Activated CD4-positive, alpha-beta T cell treated with anti-CD3 and anti-CD28 coated beads, Interleukin-2, amount 10 ng/mL, durations not matched to agents 24 days and 14 days (primary cell): ENCODE measurements at places on chromosomes 7 and 10. TPM values are rescaled to one million over a fixed set of nuclear protein-coding genes. Genes with fewer than 3 reads are reported as not detected.

The XRCC2 gene
- 26.2 and 28.5 TPM in 2 replicates for total RNA-seq

The GIGYF1 gene
- 48.8 and 52.2 TPM in 2 replicates for total RNA-seq

DNA sequence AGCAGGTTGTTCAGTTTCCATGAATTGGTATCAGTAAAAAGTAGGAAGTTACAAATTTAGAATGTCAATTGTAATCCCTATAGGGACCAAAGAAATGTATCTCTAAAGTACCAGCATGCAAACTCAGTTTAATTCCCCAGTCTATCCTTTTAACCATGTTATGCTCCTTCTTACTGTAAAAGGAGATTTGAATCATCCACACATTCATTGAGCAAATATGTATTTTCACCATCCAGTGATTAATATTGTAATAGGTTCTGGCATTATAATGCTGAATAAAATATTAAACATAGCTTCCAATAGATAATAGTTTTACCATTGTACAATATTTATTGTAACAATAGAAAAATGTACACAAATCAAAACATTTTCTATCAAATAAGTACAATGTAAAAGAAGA is 228.2 kb upstream of the SEMA3A start:
- DNase-seq, result no peak

DNA sequence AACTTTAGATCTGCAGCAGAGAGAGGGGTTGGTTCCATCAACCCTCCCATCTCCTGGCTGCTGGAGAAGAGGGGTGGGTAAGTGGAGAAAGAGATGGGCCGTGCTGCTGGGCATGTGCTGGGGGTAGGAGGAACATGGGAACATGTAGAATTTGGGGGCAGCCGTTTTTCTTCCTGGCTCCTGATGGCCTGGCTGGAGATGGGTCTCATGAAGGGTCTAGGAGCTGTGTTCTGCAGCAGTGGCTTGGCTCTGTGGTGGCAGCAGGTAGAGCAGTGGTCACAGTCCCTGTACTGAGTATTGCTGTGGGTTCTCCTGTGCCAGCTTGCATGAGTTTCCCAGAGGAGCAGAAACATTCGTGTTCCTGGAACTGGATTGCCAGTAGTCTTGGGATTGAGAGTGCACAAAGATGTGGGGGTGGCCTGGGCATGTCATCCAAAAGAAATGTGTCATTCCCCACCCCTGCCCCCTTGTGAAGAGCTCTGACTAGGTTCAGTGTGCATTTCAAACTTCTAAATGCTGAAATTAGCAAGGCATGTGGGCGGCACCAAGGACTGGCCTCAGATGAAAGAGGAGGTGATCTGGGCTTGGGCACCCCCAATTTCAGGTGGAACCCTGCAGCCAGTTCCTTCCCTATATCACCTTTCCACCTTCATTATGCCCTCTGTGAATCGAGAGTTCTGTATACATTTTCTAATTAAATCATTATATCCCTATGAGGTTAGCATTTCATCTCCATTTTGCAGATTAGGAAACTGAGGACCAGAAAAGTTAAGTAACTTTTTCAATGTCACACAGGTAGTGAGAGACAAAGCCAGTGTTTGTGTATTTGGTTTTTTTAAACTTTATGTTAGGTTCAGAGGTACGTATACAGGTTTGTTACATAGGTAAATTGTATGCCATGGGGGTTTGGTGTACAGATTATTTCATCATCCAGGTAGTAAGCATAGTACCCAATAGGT is 2.1 kb downstream of the CHST3 start:
- no peak for DNase-seq

GRCh38 chr7:87206361-87206760 is 13.2 kb downstream of the TMEM243 start:
- DNase-seq, result no peak

- no peak for DNase-seq
Observed at GRCh38 chr7:103395071-103395470, 47.6 kb downstream of the PSMC2 start.
